ENCODE measurements at places on chromosomes 1 and 21.

DNA sequence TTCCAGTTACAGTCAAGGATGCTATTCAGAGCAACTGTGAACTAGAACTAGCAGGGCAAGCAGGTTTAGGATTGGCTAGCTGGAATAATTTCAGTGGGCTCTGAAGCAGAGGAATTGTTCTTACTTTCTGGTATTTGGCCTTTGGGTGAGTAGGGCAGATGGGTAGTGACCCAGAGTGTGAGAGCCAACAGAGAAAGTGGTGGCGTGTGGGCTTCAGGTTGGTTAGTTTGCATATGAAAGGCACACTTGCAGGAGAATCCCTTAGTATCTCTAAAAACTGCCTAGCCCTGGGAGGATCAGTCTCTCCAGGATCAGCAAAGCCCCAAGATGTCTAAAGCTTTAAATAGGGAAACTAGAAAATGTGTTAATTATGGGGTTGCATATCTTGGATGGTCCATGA, 67.6 kb upstream of the LRRC8B start:
- DNase-seq: no peak

DNA sequence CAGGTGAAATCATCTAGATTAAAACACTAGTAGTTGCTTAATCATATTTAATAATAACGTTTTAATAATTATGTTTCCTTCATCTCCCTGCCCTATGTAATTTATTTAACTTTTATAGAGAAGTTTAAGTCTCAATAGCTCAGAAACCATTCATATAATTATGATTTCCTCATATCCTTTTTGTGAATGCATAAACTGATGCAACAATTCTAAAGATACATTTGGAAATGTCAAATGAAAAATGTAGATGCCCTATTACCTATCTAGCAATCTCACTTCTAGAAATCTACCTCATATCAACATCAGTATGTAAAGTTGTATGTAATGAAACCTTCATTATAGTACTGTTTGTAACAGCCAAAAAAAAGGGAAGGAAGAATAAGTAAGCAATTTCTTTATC, 10.5 kb downstream of the DRAM2 start:
- DNase-seq: no peak

DNA sequence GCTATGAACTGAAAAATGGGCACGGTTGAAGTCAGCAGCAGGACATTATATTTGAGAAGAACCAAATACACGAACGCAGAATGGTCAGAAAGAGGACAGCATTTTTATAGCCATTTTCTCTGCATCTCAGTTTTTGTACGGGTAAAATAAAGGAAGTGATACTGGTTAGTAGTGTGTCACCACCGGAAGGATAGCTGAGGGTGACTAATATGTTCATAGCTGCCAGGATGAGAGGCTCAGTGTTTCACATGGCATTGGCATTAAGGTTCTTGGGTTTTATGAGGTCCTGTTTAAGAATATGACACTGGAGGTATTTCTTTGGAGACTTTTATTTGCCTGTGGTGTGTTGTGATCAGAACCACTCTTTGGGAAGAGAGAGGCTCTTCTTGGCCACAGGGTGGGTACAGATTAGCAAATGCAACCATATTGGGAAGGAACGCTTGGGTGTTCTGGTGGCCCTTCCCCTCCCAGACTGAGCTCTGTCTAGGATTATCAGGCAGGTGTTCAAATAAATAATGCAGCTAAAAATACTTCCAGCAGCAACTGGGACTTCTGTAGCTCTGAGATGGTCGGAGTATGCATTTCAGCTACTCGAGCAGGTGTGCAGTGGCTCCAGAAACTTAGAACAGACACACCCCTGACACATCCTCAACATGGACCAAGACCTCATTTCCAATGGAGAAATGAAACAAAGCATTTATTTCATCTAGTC, 158.2 kb downstream of the PBX1 start:
- DNase-seq: no peak

DNA sequence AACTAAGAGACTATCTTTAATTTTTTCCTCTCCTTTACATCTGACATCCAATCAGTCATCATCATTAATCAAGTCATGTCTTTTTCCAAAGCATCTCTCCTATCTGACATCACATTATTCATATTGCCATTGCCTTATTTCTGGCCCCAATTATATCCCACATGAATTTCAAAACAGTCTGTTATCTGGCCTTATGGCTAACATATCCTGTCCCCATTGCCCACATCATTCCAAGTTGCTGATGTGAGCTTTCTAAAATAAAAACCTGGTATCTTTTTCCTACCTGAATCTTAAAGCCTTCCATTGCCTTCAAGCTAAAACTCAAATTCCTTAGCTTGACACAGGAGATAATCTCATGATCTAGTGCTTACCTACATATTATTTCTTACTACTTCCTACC, 283.9 kb downstream of the LRRC40 start:
- DNase-seq: no peak

GRCh38 chr1:178168536-178168935, 74.6 kb downstream of the RASAL2 start:
- no peak for DNase-seq

GRCh38 chr1:162561616-162562469, at the start of gene UAP1:
Gene UAP1, plus strand, starts transcription at chr1:162561722. Its CDS starts 4,347 bp downstream, at chr1:162566069.
- no peak for DNase-seq
